NCI-H345 (cell line): ENCODE measurements at places on chromosomes 12 and 14.

GRCh38 chr12:112149596-112149995 is 24.2 kb downstream of the TRAFD1 start:
- no peak for DNase-seq

- no peak for DNase-seq
Measured at GRCh38 chr12:69874606-69875005, 49.6 kb downstream of the MYRFL start.

- no peak for DNase-seq
Measured at GRCh38 chr12:94676031-94676641, 25.8 kb upstream of the TMCC3 start.

DNA sequence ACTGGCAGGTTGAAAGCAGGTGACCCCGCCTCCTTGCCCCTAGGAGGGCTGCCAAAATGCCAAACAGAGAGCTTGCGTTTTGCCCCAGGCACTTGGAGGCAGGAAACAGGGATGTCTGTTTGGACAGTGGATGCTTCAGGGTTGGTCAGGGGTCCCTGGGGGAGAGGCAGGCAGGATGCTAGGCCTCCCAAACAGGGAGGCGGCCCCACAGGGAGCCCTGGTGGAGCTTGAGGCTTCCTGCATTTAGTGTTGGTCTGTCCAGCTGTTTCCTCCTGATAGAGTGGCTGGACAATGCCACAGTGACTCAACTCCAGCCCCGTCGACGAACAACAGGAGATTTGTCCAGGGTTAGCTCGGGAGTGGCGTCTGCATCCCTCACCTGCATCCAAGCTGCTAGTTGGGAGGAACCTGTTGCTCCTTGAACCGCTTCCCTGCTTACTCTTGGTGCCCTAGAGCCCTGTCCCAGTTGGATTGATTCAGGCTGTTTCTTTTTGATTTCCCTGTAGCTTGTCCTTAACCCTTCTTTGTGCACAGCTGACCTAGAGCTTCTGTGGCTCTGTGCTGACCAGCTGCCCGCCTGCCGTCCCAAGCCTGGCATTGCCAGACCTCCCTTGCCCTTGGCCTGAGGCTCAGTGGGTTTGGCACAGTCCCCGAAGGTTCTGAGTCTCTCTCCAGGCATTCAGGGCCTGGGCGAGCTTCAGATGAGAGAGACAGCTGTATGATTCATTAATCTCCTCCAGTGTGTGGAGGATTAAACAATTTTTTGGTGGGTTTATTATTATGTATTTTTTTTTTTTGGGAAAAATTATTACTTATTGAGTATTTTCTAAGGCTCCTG is 45.9 kb downstream of the TSPAN9 start:
- peak; percentile 33 for DNase-seq
